ENCODE measurements at places on chromosomes 5 and 9.

DNA sequence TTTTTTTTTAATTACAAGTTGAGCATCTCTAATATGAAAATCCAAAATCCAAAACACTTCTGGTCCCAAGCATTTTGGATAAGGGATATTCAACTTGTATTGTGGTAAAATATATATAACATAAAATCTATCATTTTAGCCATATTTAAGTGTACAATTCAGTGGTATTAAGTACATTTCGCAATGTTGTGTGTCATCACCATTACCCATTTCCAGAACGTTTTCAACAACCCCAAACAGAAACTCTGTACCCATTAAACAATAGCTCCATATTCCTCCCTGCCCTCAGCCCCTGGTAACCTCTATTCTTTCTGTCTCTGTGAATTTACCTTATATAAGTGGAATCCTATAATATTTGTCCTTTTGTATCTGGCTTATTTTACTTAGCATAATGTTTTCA, 24.9 kb downstream of the TICAM2 start:
- no peak for DNase-seq
- no peak overlapping the region for H3K4me3 ChIP-seq

GRCh38 chr9:37026113-37026930, 7.7 kb downstream of the PAX5 start:
- H3K27me3 ChIP-seq, result peaks cover 23% of the 10 kb centered on the region
- H3K4me3 ChIP-seq, result no peak overlapping the region
- H3K36me3 ChIP-seq, result no peaks in the 10 kb centered on the region
- no peak overlapping the region for H3K27ac ChIP-seq

GRCh38 chr5:7686794-7687193, 164.1 kb downstream of the CFAP90 start:
- H3K27ac ChIP-seq, result no peak overlapping the region
- no peaks in the 10 kb centered on the region for H3K36me3 ChIP-seq
- no peak overlapping the region for H3K4me3 ChIP-seq
- H3K27me3 ChIP-seq, result no peaks in the 10 kb centered on the region
- no peaks in the 10 kb centered on the region for H3K4me1 ChIP-seq

- H3K27me3 ChIP-seq, result no peaks in the 10 kb centered on the region
- no peaks in the 10 kb centered on the region for H3K4me1 ChIP-seq
- no peak overlapping the region for H3K27ac ChIP-seq
These were observed 59.4 kb downstream of the ADAMTS16 start for GRCh38 chr5:5199495-5199894.

- no peak for DNase-seq
- H3K36me3 ChIP-seq, result no peaks in the 10 kb centered on the region
- H3K4me3 ChIP-seq, result no peak overlapping the region
These were observed 80.6 kb downstream of the NPR3 start for GRCh38 chr5:32791536-32792243.

- H3K27me3 ChIP-seq, result no peaks in the 10 kb centered on the region
- H3K4me1 ChIP-seq, result no peaks in the 10 kb centered on the region
- H3K27ac ChIP-seq, result no peak overlapping the region
These were observed 341.7 kb upstream of the TYRP1 start for GRCh38 chr9:12351293-12352044.
